ENCODE measurements at places on chromosomes 7 and 10. TPM values are rescaled to one million over a fixed set of nuclear protein-coding genes. Genes with fewer than 3 reads are reported as not detected.

The AKR1C3 gene
- total RNA-seq: 182 TPM

- no peak for DNase-seq
Observed at GRCh38 chr10:123842692-123843385, 48.8 kb downstream of the CPXM2 start.

- DNase-seq: no peak
Observed at GRCh38 chr7:2202901-2203765, 29.6 kb downstream of the MAD1L1 start.

DNA sequence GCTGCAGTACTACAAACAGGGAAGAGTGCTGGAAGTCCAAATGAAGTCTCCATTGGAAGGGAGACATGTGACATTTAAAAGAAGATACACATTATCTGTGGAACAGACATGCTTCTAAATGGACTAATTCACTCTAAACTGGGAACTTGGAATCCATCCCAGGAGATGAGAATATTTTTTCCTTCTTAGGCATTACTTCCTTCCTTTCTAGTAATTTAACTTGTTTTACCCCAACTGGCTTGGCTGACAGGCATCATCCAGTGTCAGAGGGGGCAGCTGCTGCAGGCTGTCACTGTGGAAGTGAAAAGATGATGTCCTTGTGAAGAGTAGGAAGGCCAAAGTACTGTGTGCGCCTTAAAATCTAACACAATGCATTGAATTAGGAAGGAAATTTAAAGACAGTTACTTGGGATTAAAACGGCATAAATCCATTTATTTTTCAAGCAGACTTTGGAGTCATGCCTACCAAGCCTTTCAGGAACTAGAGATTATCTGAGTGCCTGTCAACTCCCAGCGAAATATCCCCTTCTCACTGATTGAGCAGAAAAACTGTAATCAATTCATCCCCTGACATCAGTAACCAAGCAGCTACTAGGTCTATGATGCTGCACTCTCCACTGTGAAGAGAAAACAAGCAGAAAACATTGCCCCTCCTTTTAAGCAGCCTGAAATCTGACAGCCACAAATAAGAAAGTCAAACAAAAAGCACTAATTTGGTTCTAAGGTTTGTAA, 161.2 kb downstream of the DGKI start:
- no peak for DNase-seq

DNA sequence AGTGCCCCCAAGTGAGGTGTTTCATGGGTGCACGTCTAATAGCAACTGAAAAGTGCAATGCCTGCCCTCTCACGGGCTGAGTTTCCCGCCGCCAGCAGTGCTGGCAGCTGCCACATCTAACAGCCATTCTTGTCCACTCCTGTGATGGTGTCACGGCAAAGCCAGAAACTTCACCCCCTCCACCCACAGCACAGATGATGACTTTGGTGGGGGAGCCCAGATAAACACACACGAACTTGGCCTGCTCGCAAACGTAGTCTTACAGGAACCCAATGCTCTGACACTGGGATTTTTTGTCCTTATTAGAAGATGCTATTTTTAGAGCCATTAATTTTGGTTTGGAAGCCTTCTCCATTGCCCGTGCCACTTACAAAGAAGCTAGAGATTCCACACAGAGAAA, 26.7 kb downstream of the CPXM2 start:
- DNase-seq: no peak

DNA sequence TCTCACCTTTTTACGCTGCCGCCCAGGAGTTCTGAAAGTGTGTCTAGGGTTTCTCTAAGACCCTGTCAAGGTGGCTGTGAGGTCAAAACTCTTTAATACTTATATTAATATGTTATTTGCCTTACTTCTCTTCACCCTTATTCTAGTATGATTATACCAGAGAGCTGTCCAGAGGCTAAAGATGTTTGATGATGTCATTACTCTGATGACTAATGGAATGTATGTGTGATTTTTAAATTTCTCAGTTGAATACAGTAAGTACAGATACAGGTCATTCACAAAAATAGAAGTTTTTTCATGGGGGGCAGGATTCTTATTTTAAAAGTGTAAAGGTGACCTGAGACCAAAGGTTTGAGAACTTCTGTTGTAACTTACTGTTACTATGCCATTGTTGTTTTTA, 150.6 kb upstream of the FOXP2 start:
- no peak for DNase-seq

GRCh38 chr7:130897515-130898419, 163.8 kb upstream of the KLF14 start:
- peak; percentile 57 for DNase-seq

The FAM53B gene
- total RNA-seq: 92.1 TPM

DNA sequence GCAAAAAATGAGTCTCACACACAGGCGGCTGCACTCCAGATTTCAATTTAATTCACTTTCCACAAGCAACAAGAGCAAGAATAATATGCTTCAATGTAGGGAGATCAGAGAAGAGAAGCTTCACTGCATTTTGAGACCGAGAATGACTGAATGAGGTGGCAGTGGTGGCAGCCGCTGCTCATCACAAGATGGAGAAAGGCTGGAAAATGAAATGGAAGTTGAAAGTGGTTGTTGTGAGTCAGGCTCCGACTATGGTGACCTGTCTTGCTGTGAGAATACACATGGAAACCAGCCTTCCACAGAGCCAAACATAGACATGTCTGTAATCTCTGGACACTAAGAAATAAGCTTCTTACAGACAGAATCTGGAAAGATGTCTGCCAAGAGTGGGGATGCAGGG, 499.6 kb upstream of the LRRN3 start:
- DNase-seq: no peak

DNA sequence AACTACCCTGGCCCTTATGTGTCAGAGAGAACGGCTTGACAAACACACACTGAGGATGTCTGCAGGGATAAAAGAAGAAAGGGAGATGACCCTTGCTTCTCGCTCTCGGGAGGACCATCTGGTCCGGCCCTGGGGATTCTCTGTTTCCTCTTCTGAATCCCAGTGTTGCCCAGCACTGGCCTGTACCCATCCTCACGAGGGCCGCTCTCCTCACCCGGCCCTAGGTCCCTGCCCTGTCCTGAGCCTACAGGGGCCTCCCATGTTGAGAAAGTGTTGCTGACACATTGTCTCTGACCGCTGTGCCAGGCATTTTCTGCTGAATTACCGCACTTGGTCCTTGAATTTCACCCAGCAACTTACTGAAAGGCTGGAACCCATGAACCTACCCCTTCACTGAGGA, 171.9 kb upstream of the LANCL2 start:
- peak; percentile 2 for DNase-seq

The SFRP4 gene
- not detected for total RNA-seq

The ETV1 gene
- 1.6 TPM for total RNA-seq

The KLLN gene
- 0.83 TPM for total RNA-seq

GRCh38 chr7:128032605-128033235, 1.5 kb upstream of the LRRC4 start:
- no peak for DNase-seq

- no peak for DNase-seq
Observed at GRCh38 chr10:116699049-116699448, 43.3 kb downstream of the HSPA12A start.

The OR9A2 gene
- total RNA-seq: not detected

GRCh38 chr7:33813331-33813730, 92.0 kb upstream of the BMPER start:
- no peak for DNase-seq

The MRLN gene
- total RNA-seq: not detected

DNA sequence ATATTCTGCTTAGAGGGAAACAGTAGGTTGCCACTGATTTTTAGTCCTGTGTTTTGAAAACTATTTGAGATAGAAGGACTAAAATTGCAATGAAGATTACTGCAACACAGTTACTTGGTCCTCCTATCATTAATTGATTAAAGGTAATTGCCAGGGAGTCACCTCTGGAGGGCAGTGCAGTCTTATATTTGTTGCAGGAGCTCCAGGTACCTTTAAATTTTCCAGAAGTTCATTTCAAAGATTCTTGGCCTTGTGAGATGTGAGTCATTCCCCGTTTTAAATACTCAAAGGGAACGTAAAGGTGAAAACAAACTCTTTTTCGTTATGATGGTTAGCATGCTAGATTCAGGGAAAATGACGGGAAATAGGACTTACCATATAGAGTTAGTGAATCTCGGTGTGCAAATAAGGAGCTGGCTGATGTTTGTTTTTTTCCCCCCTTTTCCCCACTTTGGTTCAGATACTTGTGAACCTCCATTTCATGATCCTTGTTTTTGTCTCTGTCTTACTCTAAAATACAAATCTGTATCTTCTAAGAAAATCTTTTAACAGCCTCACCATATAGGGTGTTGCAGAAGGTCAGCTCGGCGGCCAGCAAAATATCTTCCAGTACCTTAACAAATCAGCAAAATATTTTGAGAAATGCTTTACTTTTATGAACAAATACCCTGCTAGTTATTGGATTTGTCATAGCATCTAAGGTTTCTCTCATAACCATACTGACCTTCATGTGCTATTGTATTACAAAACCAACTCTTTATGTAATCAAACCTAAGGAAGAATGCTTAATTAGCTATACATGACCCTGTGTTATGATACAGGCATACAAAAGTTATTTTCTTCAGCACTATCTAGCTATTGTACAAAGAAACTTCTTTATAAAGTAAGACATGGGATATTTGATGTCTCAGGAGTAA, 143.0 kb upstream of the HDAC9 start:
- no peak for DNase-seq

DNA sequence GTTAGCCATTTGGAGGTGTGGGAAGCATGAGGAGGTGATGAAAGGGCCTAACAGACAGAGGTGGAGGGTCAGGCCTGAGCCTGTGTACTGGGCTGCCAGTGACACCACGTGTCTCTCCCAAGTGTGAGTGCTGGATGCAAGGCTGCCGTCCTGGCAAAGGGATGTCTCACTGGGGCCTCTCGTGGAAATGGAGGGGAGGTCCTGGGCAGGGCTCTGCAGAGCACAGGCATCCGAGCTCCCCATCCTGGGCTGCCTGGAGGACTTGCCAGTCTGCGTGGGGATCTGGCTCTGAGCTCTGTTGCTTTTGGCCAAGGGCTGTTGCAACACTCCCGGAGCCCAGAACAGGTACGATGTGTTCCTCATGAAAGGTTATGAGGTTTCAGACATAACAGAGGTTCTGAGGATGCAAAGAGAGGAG, 77.3 kb downstream of the GRK5 start:
- DNase-seq: no peak

GRCh38 chr7:105776986-105777910, 99.2 kb downstream of the ATXN7L1 start:
- DNase-seq: no peak

DNA sequence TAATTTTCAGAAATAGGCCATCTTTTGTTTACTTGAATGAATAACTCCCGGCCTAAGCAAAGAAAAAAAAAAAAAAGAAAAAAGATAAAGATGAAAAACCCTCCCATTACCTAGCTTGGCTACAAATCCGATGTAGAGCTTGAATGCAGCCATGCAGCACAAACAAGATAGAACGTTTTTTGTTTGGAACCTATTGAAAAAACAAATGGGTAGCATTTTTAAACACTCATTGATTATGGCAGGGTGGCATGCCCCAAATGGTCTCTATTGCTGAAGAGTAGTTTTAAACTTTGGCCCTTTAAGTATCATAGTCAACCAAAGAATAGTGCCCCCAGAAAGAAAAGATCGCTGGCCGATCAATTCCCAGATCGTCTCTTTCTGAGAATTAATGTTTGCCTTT, 84.4 kb downstream of the VTI1A start:
- DNase-seq: no peak

DNA sequence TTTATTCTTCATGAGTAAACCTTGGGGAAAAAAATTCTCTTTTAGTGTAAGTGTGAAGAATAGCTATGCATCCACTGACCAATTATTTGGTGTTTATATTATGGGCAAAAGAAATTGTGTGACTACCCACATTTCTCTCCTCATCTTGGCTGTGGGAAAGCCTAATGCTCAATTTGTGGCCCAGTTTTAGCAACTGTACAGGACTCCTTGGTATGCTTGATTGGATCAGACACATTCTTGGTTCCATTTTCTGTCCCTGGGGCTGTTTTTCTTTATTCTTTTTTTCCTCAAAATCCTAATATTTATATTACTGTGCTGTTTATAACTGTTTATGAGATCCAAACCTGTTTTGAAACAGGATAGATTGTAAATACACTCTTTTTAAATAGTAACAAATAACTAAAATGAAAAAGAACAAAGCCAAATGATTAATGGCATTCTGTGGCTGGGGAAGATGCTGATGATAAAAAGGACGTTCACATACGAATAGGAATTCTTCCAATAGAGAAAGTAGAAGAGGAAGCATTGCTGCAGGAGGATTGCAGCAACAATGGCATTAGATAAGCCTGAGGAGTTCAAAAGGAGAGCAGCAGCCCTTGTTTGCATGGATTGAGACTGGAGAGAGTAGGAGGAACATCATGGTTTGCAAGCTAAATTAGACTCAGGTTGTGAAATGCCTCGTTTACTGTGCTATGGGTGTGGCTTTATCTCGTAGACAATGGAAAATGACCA, 580.5 kb downstream of the INHBA start:
- DNase-seq: no peak

DNA sequence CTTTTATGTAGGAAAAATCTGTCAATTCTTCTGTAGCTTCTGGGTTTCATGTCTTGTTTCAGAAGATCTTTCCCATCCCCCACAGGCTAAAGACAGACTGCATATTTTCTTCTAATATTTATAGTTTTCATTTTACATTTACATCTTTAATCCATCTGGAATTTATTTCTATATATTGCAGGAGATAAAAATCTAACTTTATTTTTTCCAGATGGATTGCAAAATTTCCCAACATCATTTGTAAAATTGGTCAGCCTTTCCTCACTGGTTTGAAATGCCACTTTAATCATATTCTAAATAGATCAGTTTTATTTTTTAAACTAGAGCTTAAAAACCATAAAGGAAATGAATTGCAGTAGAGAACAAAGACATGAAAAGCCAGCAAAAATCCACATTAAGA, 46.9 kb downstream of the TMEM26 start:
- no peak for DNase-seq

GRCh38 chr10:109862738-109863137, 60.6 kb downstream of the XPNPEP1 start:
- no peak for DNase-seq

The CPA2 gene
- not detected for total RNA-seq

The AVPI1 gene
- 49.6 TPM for total RNA-seq

All from Peyer's patch (tissue), 4 donors.